Jurkat, Clone E6-1 (cell line): ENCODE measurements at places on chromosomes 2 and 18.

DNA sequence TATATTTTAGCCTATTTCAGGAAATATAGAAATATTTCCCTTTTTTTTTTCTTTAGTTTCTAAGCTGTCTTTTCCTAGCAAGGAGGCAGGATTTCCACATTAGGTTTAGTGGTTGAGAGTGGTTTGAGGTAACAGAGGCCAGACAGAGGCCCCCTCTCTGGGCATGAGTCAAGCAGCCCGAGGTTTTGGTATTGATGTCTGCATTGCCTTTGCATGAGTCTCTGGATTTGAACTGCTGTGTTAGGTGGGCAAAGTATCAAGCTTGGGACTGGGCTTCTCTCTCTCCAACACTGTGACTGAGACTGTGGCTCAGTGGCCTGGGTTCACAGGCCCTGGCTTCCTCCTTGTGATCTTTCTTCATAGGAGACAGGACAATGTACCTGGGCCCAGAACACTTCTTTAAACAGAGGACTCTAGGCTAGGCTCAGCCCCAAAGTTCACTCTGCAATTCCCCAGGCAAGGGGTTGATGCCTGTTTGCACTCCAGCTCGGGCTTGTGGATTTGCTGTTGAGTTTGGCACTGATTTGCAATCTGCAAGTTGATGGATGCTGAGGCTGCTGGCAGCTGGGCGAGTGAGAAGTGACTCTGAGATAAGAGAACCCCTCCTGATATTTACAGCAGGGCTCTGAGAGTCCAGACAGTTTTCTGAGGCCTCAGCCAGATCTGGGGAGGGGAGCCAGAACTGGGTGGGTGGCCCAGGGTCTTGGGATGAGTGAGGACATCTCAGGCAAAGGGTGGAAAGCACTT, 271.2 kb downstream of the EN1 start:
- DNase-seq, result no peak

- DNase-seq, result peak; percentile 57
Observed at GRCh38 chr2:175036582-175037018, 31.4 kb upstream of the CHN1 start.

- DNase-seq, result no peak
Observed at GRCh38 chr2:242034138-242034537, 164.6 kb downstream of the RTP5 start.

GRCh38 chr2:176280156-176280555, 10.9 kb downstream of the MTX2 start:
- no peak for DNase-seq

DNA sequence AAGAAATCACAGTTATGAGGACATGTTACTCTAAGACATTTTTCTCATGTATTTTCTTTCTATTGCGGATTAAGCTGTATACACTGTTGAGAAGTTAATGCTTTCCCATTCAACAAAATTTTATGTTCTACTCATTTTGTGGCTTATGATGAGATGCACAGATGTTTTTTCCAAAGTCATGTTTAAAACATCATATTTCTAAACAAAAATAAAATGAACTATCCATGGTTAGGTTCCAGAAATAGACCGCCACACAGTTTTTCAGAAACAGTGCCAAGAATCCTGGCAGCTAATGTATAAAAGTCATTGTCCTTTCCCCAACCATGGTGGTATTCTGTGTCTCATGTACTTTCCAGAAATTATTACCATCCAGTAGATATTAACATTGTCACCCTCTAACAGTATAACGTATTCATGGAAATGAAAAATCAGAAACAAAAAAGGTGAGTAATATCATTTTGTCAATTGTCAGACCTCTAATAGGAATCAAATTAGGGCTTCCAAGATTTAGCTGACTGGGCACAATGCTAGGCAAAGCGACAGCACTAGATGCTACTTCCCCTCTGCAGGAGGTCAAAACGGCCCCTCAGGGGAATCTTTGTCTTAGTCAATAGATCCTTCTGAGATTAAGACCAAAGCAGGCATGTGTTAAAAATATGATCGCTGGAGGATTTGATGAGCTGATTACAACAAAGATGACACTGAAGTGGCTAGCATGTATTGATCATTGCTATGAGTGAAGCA, 54.4 kb upstream of the ZNF397 start:
- DNase-seq, result no peak

DNA sequence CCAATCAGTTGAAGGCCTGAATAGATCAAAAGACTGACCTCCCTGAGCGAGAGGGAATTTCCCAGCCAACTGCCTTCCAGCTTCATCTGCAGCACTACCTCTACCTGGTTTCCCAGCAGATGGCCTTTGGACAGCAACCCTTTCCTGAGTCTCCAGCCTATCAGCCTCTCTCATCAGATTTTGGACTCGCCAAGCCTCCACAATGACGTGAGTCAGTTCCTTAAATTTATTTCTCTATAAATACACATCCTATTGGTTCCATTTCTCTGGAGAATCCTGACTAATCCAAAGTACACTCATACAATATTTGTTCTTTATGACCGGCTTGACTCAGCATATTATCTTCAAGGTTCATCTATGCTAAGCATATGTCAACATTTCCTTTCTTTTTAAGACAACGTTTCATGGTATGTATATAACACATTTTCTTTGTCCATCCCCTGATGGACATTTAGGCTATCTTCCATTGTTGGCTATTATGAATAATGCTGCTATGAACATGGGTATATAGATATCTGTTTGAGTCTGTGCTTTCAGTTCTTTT, 294.6 kb downstream of the LRATD1 start:
- DNase-seq, result no peak
